ENCODE measurements at places on chromosomes 13 and 19.

GRCh38 chr19:41637484-41637883 lies 10.6 kb upstream of the CEACAM4 start:
- no peak for DNase-seq

DNA sequence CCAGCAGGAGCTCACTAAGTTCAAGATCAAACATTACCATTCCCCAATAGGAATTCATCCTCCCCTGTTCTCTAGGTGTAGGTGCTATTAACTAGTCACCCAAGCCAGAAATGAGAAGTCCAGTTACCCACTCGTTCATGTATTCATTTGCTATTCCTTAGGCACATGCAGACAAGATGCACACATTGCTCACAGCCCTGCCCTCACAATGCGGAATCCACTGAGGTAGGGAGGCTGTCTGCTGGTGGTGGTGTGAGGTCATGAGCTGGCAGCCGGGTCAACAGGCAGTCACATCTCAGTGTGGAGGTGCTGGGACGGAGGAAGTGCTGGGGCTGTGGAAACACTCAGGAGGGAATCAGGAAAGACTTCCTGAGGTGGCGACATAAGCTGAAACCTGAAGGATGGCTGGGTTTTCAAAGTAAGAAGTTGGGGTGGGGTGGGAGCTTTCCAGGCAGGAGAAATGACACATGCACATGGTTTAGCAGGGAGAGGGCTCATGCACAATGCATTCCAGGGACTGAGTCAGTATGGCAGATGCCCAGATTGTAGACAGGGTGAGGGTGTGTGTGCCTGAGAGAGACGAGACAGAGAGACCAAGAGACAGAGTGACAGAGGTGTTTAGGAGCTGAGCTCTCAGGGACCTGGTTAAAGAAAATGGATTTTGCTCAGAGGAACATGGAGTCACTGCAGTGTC lies 117.6 kb downstream of the USP12 start:
- no peak for DNase-seq

DNA sequence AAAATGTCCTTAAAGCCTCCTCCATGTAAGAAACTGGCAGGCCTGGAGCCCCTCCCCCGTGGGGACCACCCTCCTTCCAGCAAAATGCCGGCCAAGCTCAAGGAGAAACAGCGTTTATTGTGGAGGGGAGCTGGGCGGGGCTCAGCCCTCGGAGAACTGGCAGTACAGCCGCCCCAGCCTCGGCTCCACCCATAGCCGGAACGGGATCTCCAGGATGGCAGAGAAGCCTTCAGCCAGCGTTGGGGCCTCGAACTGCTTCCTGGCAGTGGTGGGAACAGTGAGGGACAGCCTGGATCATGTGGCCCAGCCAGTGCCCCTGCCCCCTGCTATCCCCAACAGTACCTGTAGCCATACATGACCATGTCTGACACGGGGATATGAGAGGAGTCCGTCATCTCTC lies 6.3 kb downstream of the PNKP start:
- DNase-seq, result no peak

DNA sequence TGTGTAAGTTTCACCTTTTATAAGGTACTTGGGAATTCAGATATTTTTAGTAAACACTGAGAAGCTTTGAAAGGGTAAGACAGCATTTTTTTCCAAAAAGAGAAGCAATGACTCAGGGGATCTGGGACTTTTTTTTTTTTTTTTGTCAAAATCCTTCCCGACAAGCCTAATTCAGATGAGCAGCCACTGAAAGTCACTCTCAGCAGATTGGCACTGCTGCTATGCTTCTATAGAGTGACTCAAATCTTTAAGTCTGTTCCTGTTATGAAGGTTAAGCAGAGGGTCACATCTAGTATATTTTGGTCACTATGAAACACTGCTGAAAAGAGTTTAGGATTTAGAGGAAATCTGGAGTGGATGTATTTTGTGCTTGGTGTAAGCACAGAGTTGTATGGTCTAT lies 571.1 kb downstream of the MYO16 start:
- DNase-seq, result no peak
